ENCODE measurements at places on chromosomes 11 and 22.

GRCh38 chr22:37098976-37099591 lies 10.4 kb downstream of the TMPRSS6 start:
- DNase-seq, result no peak

GRCh38 chr11:77195071-77195755 lies 67.2 kb downstream of the MYO7A start:
- DNase-seq, result no peak

- DNase-seq, result no peak
Measured at GRCh38 chr22:28093711-28094110, 174.7 kb upstream of the PITPNB start.

- DNase-seq, result no peak
Measured at GRCh38 chr22:36966851-36967540, 52.3 kb downstream of the TST start.

DNA sequence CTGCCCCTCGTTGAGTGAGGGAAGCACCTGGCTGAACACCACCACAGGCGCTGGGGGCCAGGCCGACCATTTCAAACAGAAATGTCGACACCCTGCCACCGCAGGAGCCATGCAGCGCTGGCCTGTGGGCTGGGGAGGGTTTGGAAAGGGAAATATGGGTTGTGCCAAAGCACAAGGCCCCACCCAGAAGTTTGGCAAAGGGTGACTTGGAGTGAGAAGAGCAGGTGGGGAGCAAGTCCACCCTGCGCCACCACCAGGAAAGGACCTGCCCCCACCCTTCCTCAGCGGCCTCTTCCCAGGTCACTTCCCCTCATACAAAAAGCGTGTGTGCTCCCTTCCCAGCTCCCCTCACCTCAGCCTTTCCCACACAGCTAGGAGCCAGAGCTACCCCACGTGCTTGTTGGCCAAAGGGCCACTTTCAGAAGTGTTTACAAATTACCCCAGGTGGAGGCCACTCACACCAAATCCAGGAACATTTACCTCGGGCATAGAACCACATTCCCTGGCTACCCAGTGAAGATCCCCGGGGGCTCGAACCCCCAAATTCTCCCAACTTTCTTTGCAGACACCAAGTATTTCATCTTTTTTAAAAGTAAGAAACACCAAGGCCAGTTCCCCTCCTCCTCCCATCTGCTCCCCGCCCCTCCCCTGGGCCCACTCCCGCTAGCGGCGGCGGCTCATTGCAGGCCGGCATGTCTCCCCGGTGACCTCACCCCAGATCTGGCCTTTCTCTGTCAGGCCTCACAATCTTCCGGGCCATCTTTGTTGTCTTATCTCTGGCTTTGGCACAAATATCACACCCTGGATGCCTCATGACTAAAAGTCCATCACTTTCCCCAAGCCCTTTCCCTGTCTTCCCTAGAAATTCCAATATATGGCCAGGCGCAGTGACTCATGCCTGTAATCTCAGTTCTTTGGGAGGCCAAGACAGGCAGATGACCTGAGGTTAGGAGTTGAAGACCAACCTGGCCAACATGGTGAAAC lies 20.5 kb upstream of the SCGB1A1 start:
- no peak for DNase-seq

DNA sequence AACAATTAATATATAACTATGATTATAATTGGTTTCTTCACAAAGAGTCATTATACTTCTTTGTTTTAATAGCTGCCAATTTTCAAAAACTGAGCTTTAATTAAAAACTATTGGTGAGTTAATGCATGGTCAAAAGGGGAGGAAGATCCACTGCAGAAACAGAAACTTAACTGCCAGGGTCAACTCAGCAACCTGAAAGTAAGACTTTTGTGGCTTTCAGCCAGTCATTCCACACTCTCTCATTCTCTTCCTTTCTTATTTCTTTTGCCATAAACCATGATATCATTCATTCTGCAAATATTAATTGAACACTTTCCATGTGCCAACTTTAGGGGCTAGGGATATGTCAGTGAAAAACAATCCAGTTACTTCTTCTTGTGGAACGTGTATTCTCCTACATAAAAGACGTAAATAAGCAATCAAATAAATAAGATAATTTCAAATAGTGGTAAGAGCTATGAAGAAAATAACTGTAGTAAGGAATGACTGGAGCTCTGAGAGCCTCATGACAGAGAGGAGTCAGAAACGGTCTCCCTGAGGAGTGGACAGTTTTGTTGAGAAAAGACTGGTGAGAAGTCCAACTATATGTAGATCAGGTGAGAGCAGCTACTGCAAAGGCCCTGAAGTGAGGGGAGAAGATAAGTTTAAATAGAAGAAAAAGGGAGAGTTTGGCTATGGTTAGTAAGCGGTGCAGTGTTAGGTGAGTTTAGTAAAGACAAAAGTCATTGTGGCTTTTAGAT lies 130.5 kb downstream of the GRIA4 start:
- no peak for DNase-seq

- DNase-seq, result no peak
Measured at GRCh38 chr22:19940536-19941364, 822 bp upstream of the COMT start.

DNA sequence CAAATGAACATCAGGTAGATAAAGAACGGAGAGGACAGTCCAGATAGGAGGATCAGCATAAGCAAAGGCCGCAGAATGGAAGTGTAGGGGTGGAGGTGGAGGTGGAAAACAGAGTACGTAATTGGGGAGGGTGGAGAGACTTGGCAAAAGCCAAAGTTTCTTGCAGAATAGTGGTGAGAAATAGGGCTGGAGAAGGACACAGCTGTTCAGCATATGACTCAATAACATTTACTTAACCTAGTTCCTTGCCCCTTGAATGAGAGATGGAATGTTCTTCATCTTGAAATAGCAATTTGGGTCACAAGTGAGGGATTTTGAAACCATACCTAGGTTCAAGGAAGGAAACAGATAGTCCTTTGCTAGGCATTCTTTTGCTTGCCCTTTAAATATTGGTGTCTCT lies 235.9 kb upstream of the ARHGAP20 start:
- DNase-seq, result no peak

DNA sequence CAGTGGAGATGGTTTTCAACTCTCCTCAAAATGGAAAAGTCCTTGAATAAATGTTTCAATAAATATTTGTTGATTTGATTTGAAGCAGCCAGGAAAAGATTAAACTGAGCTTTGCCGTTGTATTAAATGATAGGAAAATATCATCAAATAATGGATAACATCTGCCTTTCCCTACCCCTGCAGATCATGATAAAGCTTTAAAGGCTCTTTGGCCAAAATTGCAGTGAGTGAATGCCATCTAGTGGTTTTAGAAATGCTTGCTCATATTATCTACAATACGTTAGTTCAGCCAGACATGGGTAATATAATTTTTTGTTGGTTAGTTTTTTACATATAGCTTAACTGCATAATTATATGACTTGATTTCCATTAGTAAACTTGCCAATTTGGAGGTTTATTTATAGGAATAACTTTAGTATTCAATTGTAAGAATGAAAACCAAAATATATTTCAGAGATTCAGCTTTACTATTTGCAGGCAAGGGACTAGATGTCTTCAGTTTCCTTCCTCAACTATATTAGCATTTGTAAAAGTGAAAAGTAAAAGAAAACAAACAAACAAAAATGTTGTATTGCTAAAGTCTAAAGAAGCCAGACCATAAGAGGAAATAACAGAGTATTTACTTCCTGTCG lies 159.2 kb downstream of the MSANTD4 start:
- DNase-seq, result no peak

- DNase-seq, result no peak
Measured at GRCh38 chr22:50032941-50033601, 20.5 kb upstream of the IL17REL start.

DNA sequence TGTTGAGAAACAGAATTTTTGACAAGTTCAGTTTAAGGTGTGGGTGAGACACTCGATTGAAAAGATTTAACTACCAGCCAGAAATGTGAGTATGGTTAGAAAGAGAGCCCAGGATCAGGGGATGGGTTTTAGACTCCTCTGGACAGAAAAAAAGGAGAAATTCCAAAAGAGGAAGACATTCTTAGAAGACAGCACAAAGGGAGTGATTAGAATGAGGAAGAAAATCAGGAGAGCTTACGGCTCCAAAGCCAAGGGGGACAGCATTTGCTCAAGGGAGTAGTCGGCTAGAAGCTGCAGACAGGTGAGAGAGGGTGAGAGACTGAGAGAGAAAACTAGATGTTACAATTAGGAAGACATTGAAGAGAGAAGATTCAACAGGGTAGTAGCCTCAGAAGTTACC lies 166.1 kb downstream of the ADAMTS15 start:
- DNase-seq, result no peak

GRCh38 chr11:95456714-95457491 lies 225.9 kb upstream of the SESN3 start:
- DNase-seq, result no peak
